NCI-H1436 (cell line): ENCODE measurements at places on chromosomes 13 and 19.

GRCh38 chr19:1166872-1167573, 7.0 kb downstream of the SBNO2 start:
- no peak for DNase-seq

- DNase-seq, result peak; percentile 67
Measured at GRCh38 chr19:507286-508203, at the start of gene TPGS1. TSS of gene TPGS1 (plus strand) at chr19:507497. CDS start at chr19:507507, 10 bp downstream.

- no peak for DNase-seq
Measured at GRCh38 chr19:31185261-31185660, 164.0 kb downstream of the TSHZ3 start.

GRCh38 chr13:30806784-30807183, 71.4 kb downstream of the ALOX5AP start:
- DNase-seq, result no peak

DNA sequence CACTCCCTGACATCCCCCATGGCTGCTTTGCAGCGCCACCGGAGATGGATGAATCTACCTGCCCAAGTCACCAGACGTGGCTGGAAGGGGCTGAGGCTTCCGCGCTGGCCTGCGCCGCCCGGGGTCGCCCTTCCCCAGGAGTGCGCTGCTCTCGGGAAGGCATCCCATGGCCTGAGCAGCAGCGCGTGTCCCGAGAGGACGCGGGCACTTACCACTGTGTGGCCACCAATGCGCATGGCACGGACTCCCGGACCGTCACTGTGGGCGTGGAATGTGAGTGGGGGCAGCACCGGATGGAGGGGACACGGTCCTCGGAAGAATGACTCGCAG, 4.6 kb downstream of the ICAM5 start:
- DNase-seq, result no peak

DNA sequence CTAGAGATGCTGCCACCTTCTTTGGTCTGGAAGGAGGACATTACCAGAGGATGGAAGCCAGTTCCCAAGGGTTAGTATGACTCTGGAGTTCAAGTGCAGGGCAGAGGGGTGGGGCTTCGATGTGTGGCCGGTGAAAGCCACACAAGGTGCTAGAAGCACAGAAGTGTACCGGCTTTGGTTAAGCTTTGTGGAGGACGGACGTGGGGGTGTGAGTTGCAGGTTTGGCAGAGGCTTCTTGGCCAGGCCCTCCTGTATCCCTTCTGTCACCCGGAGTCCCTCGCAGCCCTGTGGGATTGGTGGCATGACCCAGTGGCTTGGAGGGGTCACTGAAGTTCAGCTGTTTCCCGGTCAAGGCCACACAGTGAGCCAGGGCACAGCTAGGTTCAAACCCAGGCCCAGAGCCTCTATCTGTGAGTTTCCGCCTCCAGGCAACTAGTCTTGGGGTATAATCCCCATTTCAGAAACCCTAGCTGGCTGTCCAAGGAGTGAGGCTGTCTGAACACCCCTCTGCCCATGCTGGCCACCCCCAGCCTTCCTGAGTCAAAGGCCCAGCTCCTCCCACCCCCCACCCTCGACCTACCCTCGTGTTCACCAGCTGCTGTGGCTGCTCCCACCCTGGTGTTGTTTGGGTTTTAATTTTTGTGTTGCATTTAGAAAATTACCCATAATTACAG, 4.6 kb upstream of the SSBP4 start:
- no peak for DNase-seq

DNA sequence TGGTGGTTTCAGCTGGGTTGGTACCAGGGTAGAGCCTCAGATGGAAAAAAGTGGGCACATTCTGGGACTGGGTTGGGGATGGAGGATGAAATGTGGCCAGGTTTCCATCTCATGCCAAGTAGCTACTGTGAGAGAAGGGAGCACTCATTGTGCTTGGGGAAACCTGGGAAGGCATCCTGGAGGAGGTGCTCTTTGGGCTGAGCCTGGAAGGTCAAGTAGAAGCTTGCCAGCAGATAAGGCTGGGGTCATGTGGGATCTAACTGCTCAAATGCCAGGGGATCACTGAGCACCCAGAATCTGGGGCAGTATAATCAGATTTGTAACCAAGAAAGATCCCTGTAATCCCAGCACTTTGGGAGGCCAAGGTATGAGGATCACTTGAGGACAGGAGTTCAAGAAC, 9.0 kb upstream of the KCNN1 start:
- DNase-seq, result no peak

- DNase-seq, result no peak
Measured at GRCh38 chr19:7701654-7702457, at the start of gene FCER2. TSS of gene FCER2 (minus strand) at chr19:7702131. CDS start at chr19:7699760, 2,371 bp downstream.

DNA sequence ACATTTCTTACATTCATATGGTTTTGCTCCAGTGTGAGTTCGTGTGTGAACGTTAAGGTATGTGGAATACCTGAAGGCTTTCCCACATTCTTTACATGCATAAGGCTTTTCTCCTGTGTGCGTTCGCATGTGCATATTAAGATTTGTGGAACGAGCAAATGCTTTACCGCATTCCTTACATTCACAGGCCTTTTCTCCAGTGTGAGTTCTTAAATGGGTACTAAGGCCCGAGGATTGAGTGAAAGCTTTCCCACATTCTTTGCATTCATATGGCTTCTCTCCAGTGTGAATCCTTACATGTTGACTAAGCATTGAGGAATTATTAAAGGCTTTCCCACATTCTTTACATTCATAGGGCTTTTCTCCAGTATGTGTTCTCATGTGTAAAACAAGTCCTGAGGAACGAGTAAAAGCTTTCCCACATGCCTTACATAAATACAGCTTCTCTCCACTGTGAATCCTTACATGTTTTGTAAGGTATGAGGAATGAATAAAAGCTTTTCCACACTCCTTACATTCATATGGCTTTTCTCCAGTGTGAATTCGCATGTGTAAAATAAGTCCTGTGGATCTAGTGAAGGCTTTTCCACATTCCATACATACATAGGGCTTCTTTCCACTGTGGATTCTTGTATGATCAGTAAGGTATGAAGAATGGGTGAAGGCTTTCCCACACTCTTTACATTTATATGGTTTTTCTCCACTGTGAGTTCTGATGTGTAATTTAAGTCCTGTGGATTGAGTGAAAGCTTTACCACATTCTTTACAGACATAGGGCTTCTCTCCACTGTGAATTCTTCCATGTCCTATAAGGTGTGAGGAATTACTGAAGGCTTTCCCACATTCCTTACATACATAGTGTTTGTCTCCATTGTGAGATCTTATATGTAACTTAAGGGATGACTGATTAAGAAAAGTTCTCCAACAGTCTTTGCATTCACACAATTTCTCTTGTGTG, 10.7 kb downstream of the ZNF846 start:
- DNase-seq, result no peak

- peak; percentile 4 for DNase-seq
Measured at GRCh38 chr19:47495478-47496372, 11.7 kb upstream of the KPTN start.

DNA sequence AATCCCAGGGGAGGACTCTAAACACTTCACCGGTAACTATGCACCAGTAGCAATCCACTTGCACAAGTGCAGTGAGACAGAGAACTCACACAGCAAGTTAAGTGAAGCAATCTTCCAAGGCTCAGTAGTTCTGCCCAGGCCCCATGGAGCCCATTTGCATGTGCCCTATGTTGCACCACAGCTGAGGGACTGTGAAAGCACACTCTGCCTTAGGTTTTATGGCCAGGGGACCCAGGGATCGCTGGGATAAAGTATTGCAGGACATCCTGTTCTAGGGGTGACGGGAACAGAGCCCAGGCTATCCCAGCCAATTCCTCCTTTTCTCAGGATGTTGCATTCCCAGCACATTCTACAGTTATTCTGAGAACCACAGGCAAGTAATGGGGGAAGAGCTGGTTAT, 6.0 kb upstream of the AMER2 start:
- no peak for DNase-seq

DNA sequence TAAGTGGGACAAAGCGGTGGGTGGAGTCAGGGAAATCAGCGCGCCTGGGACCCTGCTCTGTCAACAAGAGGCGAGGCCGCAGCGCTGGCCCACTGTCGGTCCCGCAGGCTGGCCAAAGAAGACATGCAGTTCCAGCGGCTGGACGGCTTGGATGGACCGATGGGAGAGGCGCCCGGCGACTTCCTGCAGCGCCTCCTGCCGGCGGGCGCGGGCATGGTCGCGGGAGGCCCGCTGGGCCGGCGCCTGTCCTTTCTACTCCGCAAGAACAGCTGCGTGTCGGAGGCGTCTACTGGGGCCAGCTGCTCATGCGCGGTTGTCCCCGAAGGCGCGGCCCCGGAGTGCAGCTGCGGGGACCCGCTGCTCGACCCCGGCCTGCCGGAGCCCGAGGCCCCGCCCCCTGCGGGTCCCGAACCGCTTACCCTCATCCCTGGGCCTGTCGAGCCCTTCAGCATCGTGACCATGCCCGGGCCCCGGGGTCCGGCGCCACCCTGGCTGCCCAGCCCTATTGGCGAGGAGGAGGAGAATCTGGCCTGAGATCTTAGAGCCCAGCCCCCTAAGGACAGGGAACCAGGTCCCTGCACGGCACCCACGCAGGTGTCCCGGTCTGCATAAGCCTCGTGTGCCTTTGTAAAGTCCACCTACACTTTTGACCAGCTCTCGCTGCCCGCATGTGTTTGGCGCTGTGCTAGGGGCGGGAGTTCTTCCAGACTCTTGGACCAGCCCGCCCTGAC, 6.1 kb downstream of the BEST2 start:
- peak; percentile 67 for DNase-seq

DNA sequence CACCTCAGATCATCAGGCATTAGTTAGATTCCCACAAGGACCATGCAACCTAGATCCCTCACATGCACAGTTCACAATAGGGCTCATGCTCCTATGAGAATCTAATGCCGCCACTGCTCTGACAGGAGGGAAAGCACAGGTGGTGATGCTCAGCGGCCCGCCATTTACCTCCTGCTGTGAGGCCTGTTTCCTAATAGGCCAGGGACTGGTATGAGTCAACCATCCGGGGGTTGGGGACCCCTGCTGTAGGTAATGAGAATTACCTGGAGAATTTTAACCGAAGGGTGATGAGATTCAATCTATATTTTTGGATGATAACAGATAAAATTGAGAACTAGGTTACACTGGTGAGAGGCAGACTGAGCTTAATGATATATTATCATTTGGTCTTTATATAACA, 101.4 kb downstream of the LACC1 start:
- DNase-seq, result no peak

- no peak for DNase-seq
Measured at GRCh38 chr19:34963573-34964406, at the start of gene ZNF792. TSS of gene ZNF792 (minus strand) at chr19:34964229. CDS start at chr19:34963662, 567 bp downstream.

DNA sequence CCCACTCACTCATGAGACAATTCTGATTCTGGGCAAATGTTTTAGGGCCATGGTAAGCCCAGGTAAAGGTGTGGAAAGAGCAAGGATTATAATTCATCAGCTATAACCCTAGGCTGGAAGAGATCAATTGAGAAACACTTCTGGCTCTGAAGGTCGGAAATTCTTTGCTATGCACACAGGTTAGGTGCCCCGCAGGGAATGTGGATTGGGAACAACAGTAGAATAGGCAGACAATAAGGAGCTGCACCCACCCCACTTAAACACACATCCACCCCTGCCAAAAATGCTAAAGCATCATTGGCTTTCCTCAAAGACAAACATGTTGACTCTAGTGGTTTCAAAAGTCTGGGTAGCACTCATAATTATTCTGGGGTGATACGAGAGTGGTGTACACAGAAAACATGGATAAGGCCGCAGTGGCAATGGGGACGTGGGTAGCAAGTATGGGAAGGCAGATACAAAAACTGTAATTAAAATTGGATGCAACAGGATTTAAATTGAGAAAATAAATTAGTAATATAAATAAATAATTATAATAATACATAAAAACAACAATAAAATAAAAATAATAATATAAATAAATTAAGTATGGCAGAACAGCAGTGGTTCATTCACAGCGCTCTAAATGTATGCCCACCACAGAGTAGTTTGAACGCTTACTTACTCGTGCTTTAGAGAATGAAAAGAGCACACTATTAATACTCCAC, 8.6 kb downstream of the EFNB2 start:
- DNase-seq, result no peak

DNA sequence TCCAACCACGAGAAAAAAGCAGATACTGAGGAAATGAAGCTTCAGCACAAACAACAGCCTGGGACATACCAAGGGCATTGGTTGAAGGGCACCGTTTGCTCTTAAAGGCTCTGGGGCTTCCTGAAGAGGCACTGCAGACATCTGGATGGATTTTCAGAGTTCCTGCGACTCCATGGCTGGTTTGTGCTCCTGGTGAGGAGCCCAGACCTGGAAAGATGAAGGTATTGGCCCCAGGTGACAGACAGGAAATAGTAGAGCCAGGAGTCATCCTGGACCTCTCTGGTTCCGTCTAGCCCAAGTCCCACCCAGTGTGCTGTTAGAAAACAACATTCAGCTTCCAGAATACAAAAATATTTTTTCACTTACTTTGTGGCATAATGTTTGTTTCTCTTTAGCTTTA, 6.3 kb downstream of the IL17D start:
- DNase-seq, result no peak

DNA sequence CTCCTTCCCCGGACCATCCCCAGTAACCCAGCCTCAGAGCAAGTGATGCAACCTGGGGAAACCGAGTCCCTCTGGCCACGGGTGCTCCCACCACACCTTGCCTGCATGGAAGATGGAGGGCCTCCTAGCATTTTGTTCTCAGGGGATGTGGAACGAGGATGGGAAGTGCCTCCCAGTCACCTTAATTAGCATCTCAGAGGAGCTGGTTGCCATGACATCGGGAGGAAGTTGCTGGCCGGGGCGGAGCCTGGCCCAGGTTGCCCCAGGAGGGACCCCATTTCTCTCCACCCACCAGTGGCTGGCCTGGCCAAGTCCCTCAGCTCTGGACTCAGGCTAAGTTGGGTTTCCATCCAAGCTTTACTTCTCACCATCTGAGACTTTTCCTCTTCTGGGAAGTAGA, 24.1 kb upstream of the PTPRS start:
- no peak for DNase-seq

DNA sequence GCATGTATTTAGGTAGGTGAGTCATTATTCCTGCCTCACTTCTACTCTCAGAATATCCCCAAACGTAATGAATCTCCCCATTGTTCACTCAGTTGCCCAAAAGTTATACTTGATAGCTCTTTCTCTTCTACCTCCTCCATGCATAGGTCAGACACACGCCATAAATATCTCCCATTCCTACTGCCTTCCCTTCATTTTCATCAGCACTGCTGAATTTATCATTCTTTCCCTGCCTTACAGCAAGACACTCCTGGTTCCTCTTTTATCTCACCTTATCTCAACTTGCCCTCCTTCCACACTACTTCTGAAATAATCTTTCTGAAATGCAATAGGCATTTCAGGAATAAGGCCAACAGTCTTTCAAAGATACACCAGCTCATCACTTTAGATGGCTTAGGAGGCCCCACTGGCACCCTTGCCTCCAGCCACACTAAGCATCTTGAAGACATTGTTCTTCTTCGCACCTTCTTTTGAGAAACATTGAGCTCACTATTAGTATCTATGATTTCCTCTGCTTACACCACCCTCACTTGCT, 333.9 kb downstream of the MYO16 start:
- DNase-seq, result no peak

- DNase-seq, result no peak
Measured at GRCh38 chr19:6038634-6039405, 60.9 kb upstream of the RANBP3 start.
